ENCODE measurements at places on chromosomes 12 and 14.
A peak's percentile ranks its signal among the peaks of the same experiment; 100 is the strongest.

DNA sequence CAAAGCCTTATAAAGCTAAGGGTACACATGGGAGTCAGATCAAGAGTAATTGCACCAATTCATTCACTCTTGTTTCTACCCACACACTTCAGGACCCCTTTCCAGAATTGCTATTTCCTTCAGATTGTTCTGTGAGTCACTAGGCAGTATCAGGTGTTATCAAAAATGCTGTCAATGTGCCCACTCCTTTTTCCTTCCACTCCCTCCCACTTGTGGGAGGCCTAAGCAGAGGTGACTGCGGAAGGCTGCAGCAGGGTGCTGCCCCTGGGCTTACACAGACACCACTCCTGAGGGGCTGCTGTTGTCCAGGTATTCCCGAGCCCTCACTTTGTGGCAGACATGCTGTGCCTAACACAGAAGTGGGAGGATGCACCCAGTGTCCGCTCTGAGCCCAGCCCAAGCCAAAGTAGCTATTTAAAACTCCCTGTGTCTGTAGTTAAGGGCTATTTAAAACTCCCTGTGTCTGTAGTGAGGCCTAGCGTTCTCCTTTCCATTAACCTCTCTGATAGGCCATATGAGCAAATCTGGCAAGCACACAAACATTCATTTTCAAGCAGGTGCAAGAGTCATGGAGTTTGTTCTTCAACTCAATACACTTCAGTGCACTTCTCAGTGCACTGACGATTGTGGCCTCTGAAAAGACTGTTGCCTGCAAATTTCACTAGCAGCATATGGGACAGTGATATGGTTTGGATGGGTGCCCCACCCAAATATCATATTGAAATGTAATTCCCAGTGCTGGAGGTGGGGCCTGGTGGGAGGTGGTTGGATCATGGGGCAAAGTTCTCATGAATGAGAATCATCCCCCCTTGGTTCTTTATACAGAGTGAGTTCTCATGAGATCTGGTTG, 117.8 kb downstream of the PHLDA1 start:
- DNase-seq = no peak

- no peak for DNase-seq
These were observed 137.3 kb upstream of the RTL1 start for GRCh38 chr14:101040538-101041442.

- DNase-seq = no peak
These were observed 53.1 kb downstream of the CNTN1 start for GRCh38 chr12:40745386-40745785.

GRCh38 chr14:101229666-101230065, 326.1 kb upstream of the RTL1 start:
- no peak for DNase-seq

DNA sequence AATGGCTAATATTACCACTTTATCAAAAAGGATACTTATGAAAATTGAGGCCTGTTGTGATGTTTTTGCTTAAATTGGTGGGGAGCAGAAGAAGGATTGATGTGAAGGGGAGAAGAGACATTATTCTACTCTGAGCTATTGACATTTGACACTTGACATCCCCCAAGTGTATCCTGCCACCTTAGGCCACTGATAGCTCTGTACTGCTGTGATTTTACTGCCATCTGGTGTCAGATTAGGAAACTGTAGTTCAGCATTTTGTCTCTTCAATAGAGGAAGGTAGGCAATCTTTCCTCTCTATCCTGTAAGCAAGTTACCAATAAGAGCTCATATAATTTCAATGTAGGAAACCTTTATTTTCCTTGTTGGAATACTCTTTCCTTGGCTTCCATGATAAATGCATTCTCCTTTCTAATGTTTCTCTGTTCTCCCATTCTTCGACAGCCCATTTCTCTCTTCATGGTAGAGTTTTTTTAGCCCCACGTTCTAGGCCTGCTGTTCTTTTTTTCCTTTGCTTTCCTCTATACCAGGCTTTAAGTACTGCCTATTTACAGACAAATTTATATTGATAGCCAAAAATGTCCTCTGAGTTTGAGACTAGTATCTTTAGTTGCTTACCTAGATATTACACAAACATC, 46.3 kb downstream of the PPHLN1 start:
- DNase-seq = peak; percentile 33

GRCh38 chr14:53310412-53310811, 157.3 kb upstream of the DDHD1 start:
- no peak for DNase-seq

GRCh38 chr14:90839889-90840266, 23.6 kb upstream of the TTC7B start:
- no peak for DNase-seq

GRCh38 chr12:132672116-132672515, 15.0 kb downstream of the POLE start:
- no peak for DNase-seq

- no peak for DNase-seq
These were observed 678 bp upstream of the OAS2 start for GRCh38 chr12:112977641-112978040.

GRCh38 chr12:6725350-6725749, 1.5 kb downstream of the COPS7A start:
- no peak for DNase-seq

GRCh38 chr14:77306851-77307496, 13.7 kb downstream of the POMT2 start:
- DNase-seq = peak; percentile 31

- peak; percentile 95 for DNase-seq
These were observed 22.4 kb downstream of the CALM1 start for GRCh38 chr14:90419200-90419599.

DNA sequence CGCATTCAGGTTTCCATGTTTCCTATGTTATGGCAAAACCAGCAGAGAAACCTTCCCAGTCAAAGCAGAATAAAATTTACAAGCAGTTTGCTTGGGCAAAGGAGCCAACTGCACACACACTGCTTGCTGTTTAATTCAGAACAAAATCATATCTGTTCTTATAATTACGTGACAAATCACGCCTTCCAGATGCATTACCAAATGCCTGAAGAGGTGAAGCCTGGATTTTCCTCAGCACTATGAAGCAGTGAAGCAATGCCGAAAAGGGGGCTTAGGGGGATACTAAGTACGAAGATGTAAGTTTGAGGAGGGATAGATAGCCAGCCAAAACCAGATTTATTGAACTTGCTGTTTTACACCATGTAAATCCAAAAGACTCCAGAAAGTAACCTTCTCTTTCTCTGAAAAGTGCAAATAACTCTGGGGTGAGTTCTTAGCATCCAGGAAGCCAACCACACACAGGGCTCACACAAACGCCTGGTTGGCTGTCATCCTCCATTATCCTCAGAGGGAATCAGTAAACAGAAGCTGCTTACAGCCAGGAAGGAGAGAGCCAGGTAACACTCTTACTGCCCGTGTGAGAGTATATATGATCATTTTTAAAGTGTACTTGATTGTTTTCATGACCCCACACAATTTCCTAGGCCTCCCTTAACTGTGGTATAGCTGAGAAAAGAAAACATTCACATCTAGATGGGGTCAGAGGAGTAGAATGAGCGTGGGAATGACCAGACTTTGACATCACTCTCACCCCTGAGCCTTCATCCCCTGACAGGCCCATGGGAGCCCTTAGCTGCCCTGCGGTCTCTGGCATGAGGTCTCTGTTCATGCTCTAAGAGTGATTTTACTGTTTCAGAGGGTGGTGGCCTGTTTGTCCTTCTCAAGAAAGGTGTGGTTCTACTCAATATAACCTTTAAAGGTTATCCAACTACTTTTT, 442.5 kb downstream of the EGLN3 start:
- no peak for DNase-seq

- DNase-seq = no peak
These were observed 57.9 kb upstream of the STK38L start for GRCh38 chr12:27186022-27186839.

- DNase-seq = peak; percentile 92
These were observed 4.7 kb downstream of the LRIG3 start for GRCh38 chr12:58915634-58916033.

- peak; percentile 85 for DNase-seq
These were observed 77.0 kb downstream of the MSRB3 start for GRCh38 chr12:65355461-65355860.

- DNase-seq = peak; percentile 42
These were observed 125.0 kb downstream of the AKAP6 start for GRCh38 chr14:32453857-32454810.

DNA sequence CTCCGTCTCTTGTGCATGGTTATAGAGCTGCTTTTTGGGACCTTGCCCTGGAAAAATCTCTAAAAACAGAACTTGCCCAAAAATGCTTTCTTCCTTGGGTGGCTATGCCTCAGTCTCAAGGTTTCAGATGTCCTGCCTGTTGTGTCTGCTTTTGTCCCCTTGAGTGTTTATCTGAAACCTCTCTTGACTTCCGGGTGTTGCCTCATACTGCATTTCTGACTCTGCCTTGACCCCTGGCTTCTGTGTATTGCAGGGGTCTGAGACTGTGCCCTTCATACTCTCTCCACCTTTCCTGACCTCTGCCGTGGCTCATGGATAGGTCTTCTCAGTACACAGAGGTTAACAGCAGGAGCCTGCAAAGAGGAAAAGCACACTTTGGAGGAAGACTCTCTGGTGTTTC, 124.8 kb upstream of the NTF3 start:
- DNase-seq = no peak

DNA sequence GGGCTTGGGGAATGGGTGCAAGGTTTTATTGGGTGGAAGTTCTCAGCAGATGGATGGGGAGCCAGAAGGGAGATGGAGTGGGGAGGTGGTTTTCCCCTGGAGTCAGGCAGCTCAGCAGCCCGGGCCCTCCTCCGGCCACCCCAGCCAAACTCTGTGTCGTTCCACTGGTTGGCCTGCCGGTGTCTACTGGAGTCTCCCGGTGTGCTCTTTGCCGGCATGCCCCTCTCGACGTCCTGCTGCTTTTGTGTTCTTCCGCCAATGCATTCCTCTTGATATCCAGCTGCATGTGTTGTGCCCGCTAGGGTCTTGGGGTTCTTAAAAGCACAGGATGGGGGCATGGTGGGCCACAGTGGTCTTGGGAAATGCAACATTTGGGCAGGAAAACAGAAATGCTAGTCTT, 72.8 kb downstream of the SEC23A start:
- no peak for DNase-seq

- DNase-seq = no peak
These were observed 53.2 kb downstream of the ATG2B start for GRCh38 chr14:96309896-96310330.

DNA sequence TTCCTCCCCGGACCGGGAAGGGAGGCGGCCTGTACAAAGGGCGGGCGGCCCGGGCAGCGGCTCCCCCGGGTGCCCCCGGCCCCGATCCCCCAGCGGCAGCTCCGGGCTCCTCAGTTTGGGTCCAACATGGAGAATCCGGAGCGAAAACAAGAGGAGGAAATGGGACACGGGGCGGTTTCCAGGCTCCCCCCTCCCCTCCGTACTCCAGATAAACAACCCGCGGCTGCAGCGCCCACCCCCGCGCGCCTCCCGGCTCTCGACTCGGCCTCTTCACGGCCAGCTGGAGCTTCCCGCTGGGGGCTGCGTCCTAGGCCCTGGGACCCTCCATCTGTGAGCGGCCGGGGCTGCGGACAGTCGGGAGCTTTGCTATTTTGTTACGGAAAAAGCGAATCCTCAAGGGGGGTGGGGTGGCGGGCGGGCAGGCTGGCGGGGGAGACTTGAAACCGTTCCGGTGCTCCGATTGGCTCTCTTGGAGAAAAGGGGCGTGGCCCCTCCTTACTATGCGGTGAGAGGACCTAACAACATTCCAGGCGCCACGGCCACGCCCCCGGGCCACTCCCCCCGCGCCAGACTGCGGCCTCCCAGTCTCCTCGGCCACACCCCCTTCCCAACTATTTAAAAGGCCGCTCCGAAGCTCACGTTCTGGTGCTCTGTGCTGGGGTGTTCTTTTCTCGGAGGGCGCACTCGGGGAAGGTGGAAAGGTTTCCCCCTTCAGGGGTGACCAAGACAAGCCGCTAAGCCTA, at the start of gene CTDSP2:
TSS of gene CTDSP2 (minus strand) at position 153 of the 743 bp plus-strand sequence. CDS start 294 bp downstream, outside the sequence.
- peak; percentile 99 for DNase-seq

DNA sequence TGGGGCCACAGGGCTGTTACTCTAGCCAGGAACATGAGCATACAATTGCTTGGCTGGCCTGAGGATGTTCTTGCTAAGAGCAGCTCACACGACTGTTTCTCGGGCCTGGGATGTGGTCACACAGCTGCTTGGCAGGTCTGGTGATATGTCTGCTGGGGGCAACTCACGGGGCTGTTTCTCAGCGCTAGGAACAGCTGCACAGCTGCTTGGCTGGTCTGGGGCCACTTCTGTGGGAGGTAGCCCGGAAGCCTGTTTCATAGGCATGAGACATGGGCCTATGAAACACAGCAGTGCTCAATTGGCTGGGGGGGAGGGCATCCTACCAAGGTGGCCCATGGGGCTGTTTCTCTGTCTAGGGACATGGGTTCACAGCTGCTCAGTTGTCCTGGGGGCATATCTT, 73.4 kb upstream of the DDHD1 start:
- peak; percentile 34 for DNase-seq

All from fibroblast of upper back skin (primary cell).